Activated T-helper 1 cell treated with anti-CD3 and anti-CD28 coated beads, Interleukin-12 subunit alpha, Interleukin-12 subunit beta, Interleukin-2, Interleukin-4 antibody, amounts not matched to agents 30 ng/mL and 10 ng/mL and 1 ng/mL, durations not matched to agents 14 hours and 24 hours and 36 hours (primary cell): ENCODE measurements at places on chromosomes 7 and 10. TPM values are rescaled to one million over a fixed set of nuclear protein-coding genes. Genes with fewer than 3 reads are reported as not detected.

The LOXL4 gene
- not detected in 2 replicates for total RNA-seq

The AKR1C3 gene
- 0.26 TPM in 1 of 2 replicates, not detected in the other for total RNA-seq

The AP5Z1 gene
- total RNA-seq: 55.9 and 56.8 TPM in 2 replicates

The LIPK gene
- not detected in 2 replicates for total RNA-seq

The CTBP2 gene
- 0.13 and 0.39 TPM in 2 replicates for total RNA-seq

The HOXA4 gene
- not detected in 2 replicates for total RNA-seq

The NUDT1 gene
- 74.9 TPM in 2 replicates for total RNA-seq

The PRF1 gene
- 100 and 103 TPM in 2 replicates for total RNA-seq

The GAD2 gene
- not detected in 2 replicates for total RNA-seq

The CALHM1 gene
- not detected in 2 replicates for total RNA-seq

The PPRC1 gene
- total RNA-seq: 112 and 115 TPM in 2 replicates

The TFEC gene
- not detected in 2 replicates for total RNA-seq

The RAB19 gene
- 23.9 and 27.0 TPM in 2 replicates for total RNA-seq

The IFIT5 gene
- total RNA-seq: 8.7 TPM in 2 replicates

The C7orf57 gene
- total RNA-seq: 0.10 and 0.31 TPM in 2 replicates

The LIPF gene
- not detected in 2 replicates for total RNA-seq
